ENCODE measurements at places on chromosomes 7 and 10.

DNA sequence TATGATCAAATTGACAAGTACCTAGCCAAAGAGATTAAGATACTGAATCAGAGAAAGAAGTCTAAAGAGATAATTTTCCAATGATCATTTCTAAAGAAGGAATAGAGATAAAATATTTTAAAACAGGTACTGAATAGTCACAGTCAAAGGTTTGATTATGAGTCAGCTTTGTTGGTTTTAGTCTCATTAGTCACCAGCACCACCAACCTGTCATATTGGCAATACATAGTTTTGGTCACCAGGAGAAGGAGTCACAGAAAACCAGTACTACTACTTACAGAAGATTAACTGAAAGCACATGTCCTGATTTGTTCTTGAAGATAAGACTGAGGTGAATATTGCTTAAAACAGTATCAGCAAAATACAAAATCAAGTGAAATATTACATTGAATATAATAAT, 34.6 kb downstream of the ZEB1 start:
- no peak for DNase-seq

GRCh38 chr7:19482628-19483027, 226.2 kb downstream of the POLR1F start:
- no peak for DNase-seq

GRCh38 chr7:157280216-157280841, 56.5 kb upstream of the DNAJB6 start:
- no peak for DNase-seq

DNA sequence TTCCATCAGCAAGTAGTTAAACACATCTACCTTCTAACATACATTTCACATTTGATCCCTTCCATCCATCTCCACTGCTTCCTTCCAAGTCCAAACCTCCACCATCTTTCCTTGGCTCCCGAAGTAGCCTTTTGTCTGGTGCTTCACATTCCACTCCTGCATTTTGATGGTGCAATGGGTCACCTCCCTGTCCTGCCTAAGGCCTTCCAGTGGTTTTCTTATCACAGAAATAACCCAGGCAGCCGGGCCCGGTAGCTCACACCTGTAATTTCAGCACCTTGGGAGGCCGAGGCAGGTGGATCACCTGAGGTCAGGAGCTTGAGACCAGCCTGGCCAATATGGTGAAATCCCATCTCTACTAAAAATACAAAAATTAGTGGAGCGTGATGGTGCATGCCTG, 44.5 kb downstream of the EMX2 start:
- no peak for DNase-seq

DNA sequence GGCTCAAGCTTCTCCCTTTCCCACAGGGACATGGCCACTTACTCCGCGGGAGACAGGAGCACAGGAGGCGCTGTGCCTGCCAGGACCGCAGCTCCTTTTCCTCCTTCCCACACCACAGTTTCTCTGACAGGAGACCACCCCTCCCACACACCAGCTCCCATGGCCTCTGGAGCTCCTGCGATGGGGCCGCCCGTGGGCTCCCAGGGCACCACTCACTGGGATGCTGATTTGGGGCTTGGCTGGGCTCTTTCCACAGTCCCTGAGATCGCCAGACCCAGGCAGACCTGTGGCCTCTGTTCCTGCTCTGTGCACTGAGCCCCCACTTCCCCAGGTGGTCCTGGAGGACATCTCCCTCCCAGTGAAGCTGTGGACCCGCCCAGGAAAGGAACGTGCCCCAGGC, 226.9 kb upstream of the SHH start:
- DNase-seq = no peak

DNA sequence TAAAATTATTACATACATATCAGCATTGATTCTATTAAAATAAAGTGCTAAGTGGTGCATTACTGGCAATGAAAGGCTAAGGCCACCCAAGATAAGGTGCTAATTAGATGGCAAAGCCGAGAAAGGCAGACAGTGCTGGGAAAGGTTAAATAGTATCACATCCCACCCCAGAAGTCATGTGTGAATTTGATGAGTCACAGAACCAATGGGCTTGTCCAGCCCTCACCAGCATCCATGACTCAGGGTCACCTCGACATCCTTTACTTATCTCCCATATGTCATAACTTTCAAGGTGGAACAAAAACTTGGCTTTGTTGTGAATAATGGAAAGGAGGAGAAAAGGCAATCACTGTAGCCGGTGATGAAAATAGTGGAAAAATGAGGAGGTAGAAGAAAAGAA, 459.1 kb downstream of the PLXNA4 start:
- no peak for DNase-seq

- DNase-seq = no peak
Measured at GRCh38 chr7:40579401-40579800, 444.6 kb downstream of the SUGCT start.

GRCh38 chr10:105534086-105534485, 893.0 kb downstream of the SORCS3 start:
- DNase-seq = no peak

- no peak for DNase-seq
Measured at GRCh38 chr10:132117146-132117545, 51.4 kb downstream of the JAKMIP3 start.

DNA sequence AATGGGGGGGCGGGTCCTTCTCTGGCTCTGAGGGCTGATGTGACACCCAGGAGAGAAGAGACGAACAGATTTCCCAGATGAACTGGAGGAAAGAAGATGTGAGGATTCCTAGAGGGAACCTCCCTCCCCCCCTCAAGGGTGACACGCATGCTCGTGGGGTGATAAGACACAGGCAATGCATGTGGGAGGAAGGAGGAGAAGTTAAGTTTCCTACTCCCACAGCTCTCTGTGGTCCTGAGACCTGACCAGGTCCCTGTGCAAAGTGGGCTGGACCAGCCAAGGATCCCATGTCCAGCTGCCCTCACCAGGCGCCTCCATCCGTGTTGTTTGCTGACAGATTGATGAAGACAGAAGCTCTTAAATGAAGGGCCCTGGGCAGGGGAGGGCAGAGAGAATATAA, 112.6 kb downstream of the SH3PXD2A start:
- no peak for DNase-seq

DNA sequence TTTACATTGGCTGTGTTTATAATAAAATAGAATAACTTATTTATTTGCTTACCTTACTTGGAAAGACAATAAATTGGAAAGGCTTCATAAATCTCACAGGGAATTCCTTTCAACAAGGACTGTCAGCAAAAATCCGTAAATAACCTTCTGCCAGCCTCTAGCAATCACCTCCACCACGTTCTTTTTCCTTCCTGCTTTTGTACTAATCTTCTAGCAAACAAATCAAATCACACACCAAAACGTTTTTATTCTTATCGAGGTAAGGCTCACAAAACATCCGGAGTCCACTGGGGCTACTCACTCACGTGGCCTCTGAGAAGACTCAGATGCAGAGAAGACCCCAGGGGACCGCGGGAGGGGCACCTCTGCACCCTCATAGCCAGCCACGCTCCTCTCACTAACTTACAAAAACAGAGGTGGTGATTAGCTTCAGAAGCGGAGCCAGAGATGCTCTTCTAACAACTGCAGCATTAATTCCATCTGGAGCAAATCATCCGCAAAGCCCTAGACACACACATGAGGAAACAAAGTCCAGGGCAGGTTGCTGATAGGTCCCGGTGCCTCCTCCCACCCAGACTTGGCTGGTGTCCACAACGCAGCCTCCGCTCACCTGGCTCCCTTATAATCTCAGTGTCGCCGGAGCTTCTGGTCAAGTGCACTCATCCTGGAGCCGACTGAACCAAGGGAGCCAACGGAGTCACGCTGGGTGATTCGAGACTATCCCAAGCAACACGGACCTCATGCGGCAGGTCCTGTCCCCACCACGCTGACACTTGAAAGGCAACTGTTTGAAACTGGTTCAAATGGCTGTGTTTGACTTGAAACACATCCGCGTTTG, 22.5 kb downstream of the CTBP2 start:
- no peak for DNase-seq

All from CD8-positive, alpha-beta memory T cell (primary cell).